ENCODE measurements at places on chromosomes 7 and 10.

DNA sequence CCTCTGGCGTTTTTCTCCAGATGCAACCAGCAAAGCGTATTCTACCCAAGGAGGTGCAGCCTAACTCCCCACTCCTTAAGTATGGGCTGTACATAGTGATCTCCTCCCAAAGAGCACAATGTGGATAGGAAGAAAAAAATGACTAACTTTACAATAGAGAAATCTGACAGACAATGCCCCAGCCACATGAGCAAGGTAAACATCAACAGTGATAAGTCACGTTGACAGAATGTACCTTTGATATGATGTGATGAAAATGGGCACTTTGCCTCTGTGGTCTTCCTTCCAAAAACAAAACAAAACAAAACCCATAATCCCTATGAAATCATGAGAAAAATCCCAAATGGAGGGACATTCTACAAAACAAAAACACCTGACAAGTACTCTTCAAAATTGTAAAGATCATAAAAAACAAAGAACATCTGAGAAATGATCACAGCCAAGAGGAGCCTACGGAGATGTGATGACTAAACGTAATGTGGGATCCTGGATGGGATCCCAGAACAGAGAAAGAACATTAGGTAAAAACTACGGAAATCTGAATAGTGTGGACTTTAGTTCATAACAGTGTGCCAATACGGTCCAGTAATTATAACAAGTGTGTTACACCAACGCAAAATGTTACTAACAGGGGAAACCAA lies 50.6 kb downstream of the ABLIM1 start:
- DNase-seq, result no peak

DNA sequence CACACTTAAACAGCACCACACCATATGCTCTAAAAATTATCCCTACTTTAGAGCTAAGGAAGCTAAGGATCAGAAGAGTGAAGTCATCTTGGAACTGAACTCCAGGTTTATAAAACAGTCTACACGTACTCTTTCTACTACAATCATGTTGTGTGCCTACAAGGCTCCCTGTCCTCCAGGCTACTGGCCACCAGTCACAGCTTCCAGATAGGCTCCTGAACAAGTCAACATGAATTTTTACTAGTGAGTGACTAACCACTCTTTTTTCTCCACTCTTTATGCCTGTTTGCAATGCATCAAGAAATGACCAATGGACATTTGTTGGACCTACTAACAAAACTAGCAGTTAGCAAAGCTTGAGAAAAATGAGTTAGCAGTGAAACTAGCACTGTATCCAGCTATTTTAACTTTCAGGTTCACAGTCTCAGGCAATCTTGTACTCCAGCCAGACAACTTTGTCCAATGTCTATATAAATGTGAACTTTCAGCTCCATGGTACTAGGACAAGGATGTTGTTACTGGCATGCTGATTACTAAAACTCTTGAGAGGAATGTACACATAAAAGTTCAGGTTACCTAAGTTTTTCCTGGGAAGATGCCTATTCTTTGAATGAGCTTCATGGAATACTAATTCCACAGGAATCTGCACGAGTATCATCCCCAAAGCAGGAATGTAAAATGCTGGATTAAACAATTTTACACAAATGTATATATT lies 180.0 kb downstream of the BTAF1 start:
- no peak for DNase-seq

GRCh38 chr7:100017300-100017699 lies 1.9 kb downstream of the ZKSCAN1 start:
- peak; percentile 41 for DNase-seq

- DNase-seq, result peak; percentile 32
Measured at GRCh38 chr10:90968328-90969081, 47.6 kb upstream of the ANKRD1 start.

- DNase-seq, result no peak
Measured at GRCh38 chr10:14698829-14699170, 75.9 kb downstream of the FAM107B start.

GRCh38 chr10:124043310-124044142 lies 49.9 kb downstream of the CHST15 start:
- DNase-seq, result no peak

GRCh38 chr10:1402816-1403507 lies 334.4 kb downstream of the ADARB2 start:
- no peak for DNase-seq

DNA sequence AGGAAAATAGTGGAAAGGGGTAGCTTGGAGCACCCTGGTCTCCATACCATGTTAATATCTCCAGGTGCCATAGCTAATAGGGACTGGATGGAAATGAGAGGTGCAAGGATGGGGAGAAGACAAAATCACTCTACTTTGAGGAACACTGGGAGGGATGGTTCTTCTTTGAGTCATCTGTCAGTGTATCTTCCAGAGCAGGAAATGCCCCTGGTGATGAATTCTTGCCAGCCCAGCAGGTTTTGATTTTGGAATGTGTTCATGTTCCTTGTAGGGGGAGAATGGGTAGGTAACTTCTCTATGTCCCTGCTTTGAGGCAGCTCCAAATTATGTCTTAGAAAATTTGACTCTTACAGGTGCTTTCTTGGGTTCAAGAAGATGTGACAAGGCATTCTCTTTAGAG lies 177.0 kb upstream of the GLI3 start:
- DNase-seq, result no peak

DNA sequence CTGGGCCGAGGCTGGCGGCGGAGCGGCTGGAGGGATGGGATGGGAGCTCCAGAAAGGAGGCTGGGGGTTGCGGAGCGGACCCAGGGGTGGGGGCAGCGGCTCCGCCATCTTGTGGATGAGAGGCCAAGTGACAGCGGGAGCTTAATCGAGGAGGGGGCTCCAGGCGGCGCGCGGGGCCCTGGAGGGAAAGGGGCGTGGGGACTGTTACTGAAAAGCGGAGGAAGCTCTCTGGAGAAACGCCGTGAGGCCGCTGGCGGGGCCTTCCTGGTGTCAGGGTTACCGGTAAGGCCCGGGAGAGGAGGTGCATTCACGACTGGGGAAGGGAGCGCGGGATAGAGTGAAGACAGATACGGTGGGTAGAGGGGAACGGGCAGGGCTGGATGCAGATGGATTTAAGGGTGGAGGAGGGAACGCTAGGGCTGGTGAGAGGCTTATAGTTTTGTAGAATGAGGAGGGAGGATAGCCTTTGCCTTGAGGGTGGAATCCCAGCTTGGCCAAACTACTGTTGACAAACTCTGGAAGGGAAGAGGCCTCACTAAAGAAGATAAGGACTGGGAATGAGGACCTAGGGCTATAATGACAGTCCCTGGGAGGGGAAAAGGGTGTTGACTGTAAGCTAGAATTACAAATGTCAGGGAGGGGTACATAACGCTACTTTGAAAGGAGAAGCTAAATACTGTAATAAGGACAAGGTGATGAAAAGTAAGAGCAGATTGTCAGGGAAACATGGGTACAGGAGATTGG lies 535 bp downstream of the BTRC start:
- DNase-seq, result peak; percentile 31

DNA sequence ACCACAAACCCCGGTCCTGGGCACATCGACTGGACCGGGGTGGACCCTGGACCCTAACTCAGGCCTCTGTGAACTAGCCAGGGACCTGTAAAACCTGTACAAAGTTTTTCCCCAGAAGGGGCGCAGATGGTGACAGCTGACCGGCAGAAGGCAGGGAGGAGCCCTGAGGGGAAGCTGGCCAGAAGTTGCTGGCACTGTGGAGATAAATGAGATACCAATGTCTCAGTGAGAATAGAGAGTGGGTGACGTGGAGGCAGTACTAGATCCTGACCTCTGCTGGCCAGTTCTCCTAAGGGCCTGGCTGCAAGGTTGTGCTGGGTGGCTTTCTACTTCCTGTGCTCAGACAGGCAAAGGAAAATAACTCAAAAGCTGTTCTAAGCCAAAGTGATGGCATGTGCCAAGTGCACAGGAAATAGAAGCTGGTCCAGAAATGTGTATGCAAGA lies 10.6 kb upstream of the TSPAN14 start:
- DNase-seq, result no peak

GRCh38 chr10:47024399-47025252 lies 113.4 kb downstream of the PTPN20 start:
- peak; percentile 61 for DNase-seq

- DNase-seq, result no peak
Measured at GRCh38 chr10:131870831-131871672, 29.8 kb upstream of the PPP2R2D start.

DNA sequence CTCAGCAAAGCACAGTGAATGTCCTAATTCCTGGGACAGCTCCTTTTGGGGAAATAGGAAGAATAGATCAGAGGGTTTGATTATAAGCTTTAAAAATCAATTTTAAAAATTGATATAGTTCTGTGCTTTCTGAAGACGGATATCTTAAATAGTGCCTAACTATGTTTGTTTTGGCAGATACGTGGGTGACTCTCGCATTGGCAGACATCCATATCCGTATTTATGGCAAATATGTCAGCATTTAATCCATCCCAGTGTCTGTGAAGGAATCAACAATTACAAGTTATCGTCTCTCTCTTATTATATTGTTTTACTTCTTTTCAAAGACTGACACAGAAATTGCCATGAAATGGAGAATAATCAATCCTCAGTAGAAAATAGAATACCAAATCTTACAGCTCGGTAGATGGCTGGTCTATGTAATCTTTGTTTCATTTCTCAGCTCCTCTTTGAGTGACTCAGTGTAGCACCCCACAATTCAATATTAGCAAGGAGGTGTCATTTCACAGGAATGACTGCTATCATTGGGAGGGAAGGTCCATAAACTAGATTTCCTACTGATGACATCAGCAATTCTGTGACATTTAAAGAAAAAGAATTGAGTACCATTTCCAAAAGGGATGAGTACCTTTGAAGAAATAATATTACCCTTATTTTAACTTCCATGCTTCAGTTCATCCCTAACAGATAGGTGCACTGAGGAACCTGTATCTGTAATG lies 186.4 kb upstream of the NFE2L3 start:
- peak; percentile 54 for DNase-seq

DNA sequence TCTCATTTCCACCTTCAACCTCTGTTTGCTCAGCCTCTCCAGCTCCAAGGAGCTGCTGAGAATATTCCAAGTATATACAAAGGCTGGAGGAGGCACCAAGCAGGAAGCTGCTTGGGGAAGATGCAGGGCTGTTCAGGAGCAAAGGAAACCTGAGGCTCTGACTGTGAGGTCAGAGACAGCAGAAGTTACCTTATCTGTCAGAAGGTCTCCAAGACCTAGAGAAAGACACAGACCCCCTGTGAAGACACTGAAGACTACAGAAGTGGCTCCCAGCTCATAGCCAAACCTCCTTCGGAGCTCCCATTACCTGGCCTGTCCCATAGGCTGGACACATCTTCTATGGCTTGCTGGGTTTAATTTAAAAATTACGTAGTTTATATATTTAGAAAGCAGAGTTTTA lies 53.2 kb downstream of the PKD1L1 start:
- no peak for DNase-seq

GRCh38 chr7:75642810-75643486 lies 95.8 kb downstream of the HIP1 start:
- peak; percentile 18 for DNase-seq

DNA sequence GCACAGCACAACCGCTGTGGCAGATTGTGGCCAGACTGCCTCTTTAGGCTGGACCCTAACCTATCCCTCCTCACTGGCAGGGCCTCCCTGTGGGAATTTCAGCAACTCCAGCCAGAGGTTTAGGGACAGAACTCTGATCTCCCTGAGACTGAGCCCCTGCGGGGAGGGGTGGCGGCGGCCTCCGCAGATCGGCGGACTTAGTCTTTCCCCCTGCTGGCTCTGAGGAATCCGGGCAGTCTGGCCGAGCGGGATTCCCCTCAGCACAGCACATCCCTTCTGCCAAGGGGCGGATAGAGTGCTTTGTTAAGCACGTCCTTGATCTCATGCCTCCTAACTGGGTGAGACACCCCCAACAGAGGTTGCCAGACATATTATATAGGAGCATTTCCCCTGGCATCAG lies 224.2 kb upstream of the NPY start:
- DNase-seq, result no peak

DNA sequence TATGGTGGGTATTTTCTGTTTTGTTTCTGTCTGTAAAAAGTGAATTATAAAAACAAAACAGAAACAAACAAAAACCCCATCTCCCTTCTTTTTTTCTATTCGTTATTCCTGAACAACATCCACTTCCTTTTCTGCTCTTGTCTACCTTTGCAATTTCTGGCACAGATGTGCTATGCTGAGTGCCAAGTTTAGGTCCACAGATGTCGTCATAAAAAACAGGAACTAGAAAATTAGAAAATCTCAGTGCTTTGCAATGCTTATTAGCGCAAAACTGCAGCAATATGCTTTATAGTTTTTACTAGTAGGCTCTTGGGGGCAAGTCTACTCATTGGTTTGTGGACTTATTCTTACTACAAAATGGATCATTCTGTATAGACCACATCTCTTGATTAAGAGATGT lies 94.2 kb upstream of the PRKCQ start:
- DNase-seq, result no peak

- peak; percentile 59 for DNase-seq
Measured at GRCh38 chr7:29569648-29570047, 6.0 kb downstream of the PRR15 start.

DNA sequence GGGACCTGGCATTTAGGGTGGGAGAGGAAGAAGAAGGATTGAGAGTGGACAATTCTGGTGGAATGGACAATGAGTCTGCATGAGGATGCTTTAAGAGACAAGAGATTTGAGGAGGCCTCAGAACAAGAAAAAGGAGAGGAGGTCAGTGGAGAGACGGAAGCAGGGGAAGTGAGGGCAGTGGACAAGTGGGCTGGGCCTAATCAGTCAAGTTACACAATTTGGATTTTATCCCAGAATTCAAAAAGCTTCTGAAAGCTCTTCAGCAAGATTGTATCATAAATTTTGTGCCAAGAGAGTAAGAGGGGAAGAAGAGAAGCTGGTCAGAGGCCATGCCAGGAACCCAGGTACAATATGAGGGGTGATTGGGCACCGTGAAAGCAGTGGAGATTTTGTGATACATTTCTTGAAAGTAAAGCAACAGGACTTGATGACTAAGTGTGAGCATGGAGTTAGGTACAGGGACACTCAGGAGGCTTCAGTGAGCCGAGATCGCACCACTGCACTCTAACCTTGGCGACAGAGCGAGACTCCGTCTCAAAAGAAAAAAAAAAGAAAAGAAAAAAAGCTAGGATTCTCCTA lies 19.3 kb upstream of the TSPAN13 start:
- no peak for DNase-seq

GRCh38 chr7:155457544-155458110 lies 302 bp upstream of the EN2 start:
- no peak for DNase-seq

GRCh38 chr7:20107582-20107981 lies 109.6 kb downstream of the MACC1 start:
- no peak for DNase-seq

- DNase-seq, result no peak
Measured at GRCh38 chr10:48523212-48523819, 81.6 kb downstream of the ARHGAP22 start.

GRCh38 chr10:24969841-24970281 lies 17.5 kb upstream of the PRTFDC1 start:
- DNase-seq, result no peak

GRCh38 chr7:90430614-90431460 lies 27.6 kb downstream of the CLDN12 start:
- no peak for DNase-seq

- no peak for DNase-seq
Measured at GRCh38 chr10:119919826-119920225, 27.3 kb downstream of the SEC23IP start.

Data from LoVo (cell line).